ENCODE measurements at places on chromosomes 11 and 22.

DNA sequence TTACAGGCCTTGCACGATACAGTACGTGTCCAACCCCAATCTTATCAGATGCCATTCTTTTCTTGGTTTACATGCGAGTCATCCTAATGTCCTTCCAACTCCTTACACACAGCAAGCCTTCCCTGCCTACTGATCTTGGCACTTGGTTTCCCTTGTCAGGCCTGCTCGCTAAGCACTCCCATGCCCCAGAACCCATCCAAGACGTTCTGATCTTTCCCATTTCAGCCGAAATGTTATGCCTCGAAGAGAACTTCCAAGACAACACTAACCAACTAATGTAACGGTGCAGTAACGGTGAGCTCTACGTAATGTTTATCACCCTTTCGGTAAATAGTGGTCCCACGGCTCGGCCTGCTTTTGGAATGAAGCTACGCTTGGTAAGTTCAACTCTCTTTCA is 521 bp downstream of the PES1 start:
- no peak for DNase-seq

DNA sequence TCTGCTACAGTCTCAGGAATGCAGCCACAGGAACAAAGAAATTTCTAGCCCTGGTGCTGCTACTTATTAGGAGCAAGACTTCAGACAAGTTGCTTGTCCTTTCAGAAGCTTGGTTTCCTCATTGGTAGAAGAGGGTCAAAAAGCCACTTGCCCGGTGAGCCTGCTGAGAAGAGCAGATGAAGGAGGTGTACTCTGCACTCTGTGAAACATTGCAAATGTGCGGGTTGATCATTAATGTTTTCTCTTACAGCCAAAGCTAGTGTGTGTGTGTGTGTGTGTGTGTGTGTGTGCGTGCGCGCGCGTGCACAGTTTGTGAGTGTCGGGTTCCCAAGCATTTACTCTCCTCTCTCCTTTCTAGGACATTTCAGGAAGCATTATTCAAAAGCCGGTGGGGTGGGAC is 86.3 kb upstream of the NNMT start:
- DNase-seq, result no peak

- DNase-seq, result no peak
Measured at GRCh38 chr11:120746376-120746775, 234.8 kb downstream of the GRIK4 start.

DNA sequence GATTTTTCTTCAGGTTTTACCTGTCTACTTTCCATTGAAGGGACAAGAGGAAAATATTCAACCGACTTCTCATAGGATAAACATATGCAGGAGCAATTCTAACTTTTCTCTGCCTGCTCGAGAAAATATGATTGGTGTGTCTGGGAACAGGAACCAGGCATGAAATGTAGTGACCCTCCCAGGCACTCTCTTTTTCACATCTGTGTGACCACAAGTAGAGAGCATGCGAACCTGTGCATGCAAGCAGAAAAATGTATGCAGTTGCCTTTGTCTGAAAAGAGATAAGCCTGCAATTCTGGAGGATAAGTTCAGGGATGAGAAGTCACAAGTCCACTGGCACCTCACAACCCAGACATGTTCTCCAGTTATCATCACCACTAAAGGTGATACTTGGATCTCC is 583.5 kb upstream of the FAT3 start:
- DNase-seq, result no peak

GRCh38 chr22:24894998-24895397 is 51.5 kb downstream of the LHFPL7 start:
- no peak for DNase-seq

GRCh38 chr11:116234989-116235568 is 537.7 kb downstream of the BUD13 start:
- DNase-seq, result no peak

DNA sequence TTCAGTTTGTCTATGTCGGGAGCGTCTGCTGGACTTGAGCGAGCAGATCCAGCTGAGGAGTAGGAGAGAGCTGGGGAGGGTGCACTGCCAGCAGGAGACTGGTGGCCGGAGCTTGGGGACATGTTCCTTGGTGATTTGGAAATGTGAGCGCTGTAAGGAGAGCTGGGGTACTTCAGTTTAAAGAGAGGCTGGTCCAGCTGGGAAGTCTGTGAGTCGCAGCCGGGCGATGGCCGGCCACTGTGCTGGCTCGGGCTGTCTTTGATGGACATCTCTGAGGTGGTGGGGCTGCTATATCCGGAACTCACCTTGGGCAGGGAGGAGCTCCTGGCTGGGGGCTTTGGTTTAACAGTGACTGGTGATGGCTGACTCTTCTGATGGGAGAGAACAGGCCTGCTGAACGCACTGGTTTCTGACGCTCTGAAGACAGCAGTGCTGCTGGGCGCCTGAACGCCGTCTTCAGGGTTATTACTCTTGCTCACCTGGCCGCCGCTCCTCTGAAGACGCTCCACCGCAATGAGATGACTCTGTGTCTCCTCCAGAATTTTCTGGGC is 63.6 kb upstream of the PITPNB start:
- DNase-seq, result no peak

- no peak for DNase-seq
Measured at GRCh38 chr22:42685941-42686653, 34.6 kb downstream of the A4GALT start.

- DNase-seq, result no peak
Measured at GRCh38 chr11:46216019-46216764, 61.3 kb upstream of the CREB3L1 start.

DNA sequence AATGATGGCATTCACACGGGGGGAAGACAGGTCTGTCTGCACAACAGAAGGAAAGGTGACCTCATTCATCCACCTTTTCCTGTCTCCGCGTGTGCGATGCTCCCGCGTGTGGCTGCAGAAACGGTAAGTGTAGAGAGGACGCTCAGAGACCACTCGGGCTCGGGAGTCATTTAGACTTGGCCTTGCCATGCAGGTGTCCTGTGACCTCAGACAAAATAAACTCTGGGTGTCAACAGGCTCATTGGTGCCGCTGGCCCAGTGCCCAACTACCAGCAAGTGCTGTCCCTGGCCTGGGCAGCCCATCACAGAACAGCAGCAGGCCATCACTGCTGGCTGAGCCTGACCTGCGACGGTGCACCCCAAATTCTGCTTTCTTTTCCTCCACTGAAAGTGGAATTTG is 48.1 kb upstream of the ARFGAP3 start:
- no peak for DNase-seq

Measured in CD4-positive, alpha-beta T cell treated with Interleukin-4 for 1 hour (primary cell).